ENCODE measurements at places on chromosomes 4 and X.

DNA sequence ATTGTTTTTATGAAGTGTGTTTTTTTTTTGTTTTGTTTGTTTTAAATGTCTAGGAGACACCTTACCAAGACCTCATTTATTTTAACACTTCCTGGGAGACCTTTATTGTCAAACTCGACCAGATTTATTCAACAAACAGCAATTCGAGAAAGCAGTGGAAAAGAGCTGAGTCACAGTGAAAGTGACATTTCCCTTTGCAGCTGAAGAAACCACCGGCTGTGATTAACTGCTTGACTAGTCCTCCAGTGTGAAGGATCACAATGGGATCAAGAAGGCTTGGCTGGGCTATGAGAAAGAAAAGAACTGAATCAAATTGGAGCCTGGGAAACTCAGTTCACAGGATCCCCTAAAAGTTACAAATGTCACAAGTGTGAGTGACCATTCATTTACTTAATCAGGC is 11.9 kb upstream of the ADH7 start:
- no peak for DNase-seq

- DNase-seq, result no peak
Measured at GRCh38 chr4:43341741-43342140, 449.2 kb downstream of the GRXCR1 start.

GRCh38 chr4:97159625-97160024 is 983.7 kb downstream of the STPG2 start:
- DNase-seq, result no peak

GRCh38 chr4:137614491-137614890 is 82.2 kb upstream of the PCDH18 start:
- DNase-seq, result no peak

DNA sequence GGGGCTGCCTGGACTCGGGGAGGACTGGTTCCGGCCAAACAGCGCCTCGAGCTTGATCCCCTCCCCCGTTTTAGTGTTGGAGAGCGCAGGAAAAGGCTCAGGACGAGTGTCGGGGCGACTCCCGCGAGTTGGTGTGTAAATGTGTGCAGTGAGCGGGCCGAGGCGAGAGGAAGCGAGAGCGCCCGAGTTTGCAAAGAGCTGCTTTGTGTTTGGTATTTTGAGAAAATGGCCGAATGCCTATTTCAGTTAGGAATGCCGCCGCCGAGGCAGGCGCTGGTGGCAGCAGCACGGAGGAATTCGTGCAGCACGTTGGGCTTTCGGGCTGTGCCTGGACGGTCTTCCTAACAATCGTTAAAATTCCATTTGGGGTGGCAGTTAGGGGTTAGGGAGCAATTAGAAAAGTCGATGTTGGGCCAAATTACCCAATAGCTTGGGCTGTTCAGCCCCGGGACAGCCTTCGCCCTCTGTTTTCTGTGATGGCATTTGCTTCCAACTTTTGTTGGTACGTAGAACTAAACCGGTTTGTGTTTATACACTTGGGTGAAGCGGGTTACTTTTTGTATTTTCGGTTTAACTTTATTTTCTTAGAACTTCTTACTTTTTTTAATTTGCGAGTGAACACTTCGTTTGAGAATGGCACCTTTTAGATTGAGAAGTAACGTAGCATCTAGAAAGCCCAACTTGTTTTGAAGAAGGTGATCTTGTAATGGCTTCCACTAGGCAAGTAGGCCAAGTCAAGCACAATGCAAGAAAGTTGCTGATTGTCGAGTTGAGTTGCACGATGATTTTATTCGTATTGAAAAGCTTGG is 1.6 kb downstream of the REST start:
- no peak for DNase-seq

DNA sequence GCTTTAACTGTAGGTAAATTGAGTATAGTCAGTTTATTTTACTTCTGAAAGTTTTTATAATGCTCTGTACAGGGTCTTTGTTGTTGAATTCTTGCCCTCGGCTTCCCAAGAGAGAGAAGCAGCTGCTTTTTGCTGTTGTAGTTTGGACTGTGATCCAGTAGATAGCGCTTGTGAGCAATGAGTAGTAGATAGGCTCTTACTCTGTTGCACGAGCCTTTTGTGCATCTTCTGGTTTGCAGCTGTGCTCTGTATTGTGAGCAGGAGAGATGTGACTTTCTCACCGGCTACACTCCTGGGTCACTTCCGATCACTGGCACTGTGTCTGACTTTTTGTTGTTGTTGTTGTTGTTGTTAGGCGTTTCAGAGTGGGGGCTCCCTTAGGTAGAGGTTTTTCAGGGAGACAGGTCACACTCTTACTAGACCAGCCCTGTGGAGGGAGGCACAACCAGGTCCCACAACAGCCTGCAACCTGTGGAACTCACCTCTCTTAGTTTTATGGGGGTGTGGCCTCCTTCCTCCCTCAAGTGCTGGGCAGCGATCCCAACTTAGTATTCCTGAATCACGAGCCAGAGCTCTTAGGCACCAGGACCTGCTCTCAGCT is 822.1 kb upstream of the GALNTL6 start:
- DNase-seq, result no peak

GRCh38 chrX:19799319-19800182 is 87.8 kb downstream of the SH3KBP1 start:
- peak; percentile 9 for DNase-seq

DNA sequence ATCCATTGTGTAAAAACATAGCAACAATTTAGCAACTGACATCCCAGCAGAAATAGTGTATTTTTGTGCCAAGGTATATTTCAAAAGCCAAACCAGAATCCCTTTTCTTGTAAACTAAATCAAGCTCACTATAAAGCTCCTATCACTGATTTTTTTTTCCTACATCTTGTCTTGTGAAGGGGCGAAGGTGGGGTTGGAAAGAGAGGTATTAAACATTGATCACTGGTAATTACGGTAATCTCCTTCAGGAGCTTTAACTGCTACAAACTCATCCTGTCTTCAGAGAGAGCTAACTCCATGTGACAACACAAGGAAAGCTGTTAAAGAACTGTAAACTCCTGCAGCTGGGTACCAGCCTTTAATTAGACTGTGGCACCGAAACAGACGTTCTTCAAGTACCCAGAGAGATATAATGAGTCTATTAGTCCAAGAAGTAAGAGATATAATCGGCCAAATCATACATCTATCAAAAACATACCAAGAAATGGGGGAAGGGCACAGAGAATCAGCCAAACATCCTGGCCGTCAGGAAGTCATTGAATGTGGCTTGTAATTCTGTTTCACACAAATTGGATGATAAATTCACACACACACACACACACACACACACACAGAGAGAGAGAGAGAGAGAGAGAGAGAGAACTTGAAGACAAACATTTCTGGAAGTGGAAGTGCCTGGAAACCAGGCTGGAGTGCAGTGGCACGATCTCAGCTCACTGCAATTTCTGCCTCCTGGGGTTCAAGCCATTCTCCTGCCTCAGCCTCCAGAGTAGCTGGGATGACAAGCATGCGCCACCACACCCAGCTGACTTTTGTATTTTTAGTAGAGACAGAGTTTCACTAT is 111.9 kb upstream of the PPARGC1A start:
- no peak for DNase-seq

DNA sequence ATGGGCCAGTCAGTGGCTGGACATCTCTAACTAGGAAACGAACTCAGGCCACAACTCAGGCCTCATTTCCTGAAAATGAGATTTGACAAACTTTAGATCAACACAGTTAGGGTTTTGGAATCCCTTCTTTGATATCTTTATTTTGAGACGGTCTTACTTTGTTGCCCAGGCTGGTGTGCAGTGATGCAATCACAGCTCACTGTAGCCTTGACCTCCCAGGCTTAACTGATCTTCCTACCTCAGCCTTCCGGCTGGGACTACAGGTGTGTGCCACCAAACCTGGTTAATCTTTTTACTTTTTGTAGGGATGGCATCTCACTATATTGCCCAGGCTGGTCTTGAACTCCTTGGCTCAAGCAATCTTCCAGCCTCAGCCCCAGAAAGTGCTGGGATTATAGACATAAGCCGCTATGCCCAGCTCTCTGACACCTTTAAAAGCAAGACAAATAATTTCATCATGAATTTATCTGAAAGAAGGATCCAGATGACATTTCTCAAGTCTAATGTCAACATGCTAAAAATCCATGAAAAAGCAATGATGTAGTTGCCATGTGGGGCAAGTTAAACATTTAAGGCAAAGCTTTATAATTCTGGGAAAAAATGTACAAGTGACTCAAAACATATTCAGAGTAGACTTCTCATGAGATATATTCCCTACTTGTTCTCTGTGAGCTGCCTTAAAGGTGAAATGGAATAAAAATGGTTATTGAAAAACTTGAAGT is 89.1 kb upstream of the CBR4 start:
- DNase-seq, result no peak

DNA sequence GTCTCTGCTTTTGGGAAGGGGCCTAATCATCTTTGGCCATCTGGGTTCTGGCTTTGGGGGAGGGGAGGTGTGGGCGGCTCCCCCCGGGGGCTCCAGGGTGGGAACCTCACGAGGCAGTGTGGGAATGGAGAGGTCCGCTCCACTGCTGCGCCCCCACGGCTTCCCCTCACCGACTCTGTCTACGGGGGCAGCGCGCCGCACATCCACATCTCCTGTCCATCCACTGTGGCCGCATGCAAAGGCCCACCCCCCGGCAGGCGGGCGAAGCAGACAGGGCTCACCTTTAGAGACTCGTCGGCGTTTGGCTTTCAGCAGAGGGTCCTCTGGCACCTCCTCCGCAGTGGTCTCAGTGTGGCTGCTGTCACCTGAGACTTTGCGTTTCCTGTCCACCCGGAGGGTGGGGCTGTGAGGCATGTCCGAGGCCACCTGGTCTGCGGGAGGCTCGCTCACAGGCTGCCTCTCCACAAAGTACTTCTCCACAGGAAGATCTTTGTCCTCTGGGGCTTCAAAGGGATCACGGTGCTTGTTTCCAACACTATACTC is 33.6 kb downstream of the BCOR start:
- DNase-seq, result peak; percentile 7

DNA sequence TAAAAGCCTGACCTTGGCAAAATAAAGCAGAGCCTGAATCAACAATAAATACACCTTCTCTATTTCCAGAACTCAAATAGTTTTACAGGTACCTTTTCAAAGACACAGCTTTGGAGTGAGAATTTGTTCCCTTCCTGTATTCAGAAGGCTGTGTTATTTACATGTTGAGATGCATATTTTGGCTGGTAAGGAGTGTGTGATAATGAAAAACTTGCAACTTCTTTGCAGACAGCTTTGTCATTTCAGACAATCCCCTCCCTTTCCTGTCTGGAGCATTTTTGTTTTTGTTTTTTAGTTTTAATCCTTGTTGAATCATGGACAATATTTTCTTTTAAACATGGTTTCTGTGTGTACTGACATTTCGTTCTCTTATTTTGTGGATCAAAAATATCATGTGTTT is 493.8 kb downstream of the FAT4 start:
- no peak for DNase-seq

GRCh38 chr4:42445038-42445437 is 47.8 kb downstream of the SHISA3 start:
- no peak for DNase-seq

DNA sequence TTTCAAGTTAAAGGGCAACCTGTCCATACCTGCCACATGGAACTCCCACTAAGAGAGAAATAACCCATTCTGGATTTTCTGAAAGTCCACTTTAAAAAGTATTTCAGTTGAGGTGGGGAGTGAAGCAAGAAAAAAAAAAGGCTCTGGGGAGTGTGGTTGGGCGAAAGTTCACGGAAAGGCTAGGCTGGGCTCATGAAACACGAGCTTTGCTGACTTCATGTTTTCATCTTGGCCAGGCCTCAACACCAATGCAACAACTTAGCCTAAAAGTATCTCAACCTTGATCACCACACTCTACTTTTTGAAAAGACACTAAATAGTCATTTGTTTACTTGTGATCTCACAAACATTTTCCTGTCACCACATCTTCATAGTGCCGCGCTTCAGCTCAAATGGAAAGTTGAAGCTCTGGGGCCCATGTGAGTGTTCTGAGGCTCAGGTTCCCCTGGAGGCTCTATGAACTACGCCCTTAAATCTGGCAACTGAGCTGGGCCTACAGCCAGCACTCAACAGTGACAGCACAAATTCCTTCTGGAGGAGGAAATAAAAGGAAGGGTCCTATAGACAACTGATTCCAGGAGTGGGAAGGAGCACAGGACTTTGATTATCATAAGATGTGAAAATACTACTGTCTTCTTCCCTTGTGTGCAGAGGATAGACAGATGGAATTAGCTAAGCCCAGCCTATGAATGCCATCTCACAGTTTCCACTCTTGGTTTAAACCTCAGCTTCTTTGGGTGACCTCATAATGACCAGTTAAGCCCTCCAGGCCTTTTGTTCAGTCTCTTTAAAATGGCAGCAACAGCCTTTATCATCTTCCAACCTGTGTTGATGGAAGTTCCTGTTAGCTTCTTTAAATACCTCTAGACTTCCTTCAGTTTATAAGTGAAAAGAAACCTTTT is 5.1 kb downstream of the CD40LG start:
- no peak for DNase-seq

DNA sequence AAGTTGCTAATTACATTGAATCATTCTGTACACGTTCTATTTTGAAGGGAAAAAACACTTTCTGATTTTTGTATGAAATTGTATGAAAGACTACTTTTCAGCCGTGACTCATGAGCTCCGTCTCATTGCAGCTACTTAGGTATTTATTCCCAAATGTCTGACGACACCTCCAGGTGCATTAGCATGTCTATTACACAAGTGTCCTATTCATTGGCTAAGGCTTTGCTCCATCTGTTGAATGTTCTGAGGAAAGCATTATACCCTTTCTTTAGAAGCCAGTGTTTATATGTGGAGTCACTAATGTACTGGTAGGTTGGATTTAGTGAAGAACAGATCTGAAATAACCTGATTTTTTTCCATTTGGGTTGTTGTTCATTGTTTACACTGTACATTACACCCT is 51.8 kb downstream of the MAP7D3 start:
- DNase-seq, result no peak

DNA sequence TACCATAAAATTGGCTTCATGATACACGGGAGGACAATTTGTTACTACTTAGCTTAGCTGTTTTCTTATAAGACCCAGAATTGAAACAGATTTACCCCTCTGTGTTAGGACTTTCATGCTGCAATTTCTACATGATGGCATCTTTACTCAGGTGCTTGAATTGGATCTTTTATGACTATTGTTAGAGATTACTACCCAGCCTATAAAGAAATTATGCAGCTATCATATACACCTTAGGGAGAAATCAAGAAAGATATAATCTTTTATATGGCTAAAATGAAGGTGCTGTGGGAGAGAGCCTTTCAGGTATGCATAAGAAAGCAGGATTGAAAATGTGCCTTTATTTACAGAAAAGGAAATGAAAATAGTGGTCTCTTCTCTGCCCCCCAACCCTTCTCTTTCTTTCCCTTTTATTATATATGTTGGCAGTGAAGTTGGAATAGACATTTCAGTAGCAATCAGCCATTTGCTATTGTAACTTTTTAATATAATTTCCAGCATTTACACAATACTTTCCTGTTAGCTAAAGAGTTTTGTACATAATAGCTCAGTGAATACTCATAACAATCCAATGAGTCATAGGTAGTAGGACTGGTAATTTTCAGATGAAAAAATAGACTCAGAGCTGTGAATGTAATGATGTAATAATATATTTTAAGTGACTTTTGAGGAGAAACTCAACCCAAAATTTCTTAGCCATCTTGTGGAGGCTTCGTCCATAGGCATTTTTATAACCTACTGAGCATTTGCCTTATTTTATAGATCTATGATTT is 311.8 kb downstream of the ADGRL3 start:
- no peak for DNase-seq

- DNase-seq, result no peak
Measured at GRCh38 chr4:155564880-155565279, 101.8 kb upstream of the GUCY1A1 start.

Measured in NCI-H2107 (cell line).